Activated naive CD4-positive, alpha-beta T cell treated with anti-CD3 and anti-CD28 coated beads for 36 hours (primary cell): ENCODE measurements at places on chromosomes 2 and 18. TPM values are rescaled to one million over a fixed set of nuclear protein-coding genes. Genes with fewer than 3 reads are reported as not detected.

DNA sequence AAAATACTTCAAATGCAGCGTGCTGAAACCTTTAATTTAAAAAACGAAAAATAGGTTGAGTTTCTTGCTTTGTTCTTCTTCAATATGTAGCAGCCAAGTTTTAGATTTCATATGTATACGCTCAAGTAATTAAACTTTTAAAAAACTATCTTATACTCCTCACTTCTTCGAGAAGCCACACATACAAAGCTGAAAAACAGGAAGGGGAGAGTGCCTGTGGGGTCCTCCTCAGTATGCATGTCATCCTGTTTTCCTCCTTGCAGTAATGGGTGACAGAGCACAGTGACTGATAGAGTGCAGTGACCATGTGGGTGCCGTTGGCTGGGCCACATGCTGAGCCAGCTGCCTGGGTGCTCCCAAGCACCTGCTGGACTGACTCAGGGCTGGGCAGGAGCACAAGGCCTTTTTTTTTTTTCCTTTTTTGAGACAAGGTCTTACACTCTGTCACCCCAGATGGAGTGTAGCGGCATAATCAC lies 33.3 kb downstream of the UXS1 start:
- H3K36me3 ChIP-seq: peaks cover 43% of the 10 kb centered on the region
- peak; percentile 67 for DNase-seq
- H3K4me3 ChIP-seq: peak overlapping the region; percentile 79
- H3K4me1 ChIP-seq: peaks cover 87% of the 10 kb centered on the region

- H3K27ac ChIP-seq: no peak overlapping the region
- no peaks in the 10 kb centered on the region for H3K36me3 ChIP-seq
- H3K4me1 ChIP-seq: no peaks in the 10 kb centered on the region
- no peaks in the 10 kb centered on the region for H3K27me3 ChIP-seq
- no peak overlapping the region for H3K4me3 ChIP-seq
- no peak for DNase-seq
Measured at GRCh38 chr2:207863345-207863744, 93.6 kb upstream of the FZD5 start.

The KCNG3 gene
- 0.30 TPM for total RNA-seq

The KCNS3 gene
- total RNA-seq: 0.14 TPM

- peak overlapping the region; percentile 56 for H3K27ac ChIP-seq
- peaks cover 82% of the 10 kb centered on the region for H3K4me1 ChIP-seq
- no peak for DNase-seq
- H3K4me3 ChIP-seq: no peak overlapping the region
Measured at GRCh38 chr2:172464400-172465129, 37.2 kb downstream of the ITGA6 start.

The REG3G gene
- total RNA-seq: not detected

The CFC1 gene
- total RNA-seq: not detected
